Tibial artery (tissue), 4 donors: ENCODE measurements at places on chromosomes 2 and 18.

DNA sequence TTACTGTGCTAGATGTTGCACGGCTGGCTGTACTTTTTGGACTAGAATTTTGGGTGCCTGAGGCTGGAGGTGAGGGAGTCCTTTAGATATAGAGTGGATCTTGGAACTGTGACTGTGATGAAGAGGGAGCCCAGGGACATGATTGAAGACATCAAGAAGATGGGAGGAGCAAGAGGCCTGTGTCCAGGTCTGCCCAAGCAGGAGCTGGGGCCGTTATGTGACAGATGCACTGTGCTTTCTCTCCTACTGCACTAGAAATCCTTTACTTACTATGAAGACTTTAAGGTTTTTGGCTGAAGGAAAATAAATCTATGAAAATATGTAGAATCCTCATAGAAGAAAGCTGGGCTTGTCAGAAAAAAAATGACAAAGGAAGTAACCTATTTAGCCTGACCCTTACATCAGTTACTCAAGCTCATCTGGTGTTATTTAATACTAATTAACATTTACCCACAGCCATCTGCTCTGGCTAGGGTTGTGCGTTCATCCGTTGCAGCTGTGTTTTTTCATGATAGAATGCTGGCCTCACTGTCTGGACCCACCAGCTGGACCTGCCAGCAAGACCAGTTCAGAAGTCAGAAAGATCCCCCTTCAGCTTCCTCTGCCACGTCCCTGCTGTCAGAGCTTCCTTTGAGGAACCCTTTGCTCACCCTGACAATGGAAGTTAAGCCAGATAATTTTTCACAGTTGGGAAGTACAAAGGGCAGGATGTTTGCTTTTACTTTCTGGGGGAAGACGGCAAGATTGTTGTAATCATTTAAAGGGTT is 16.7 kb downstream of the TSN start:
- H3K27ac ChIP-seq: no peak overlapping the region
- no peak for DNase-seq
- no peaks in the 10 kb centered on the region for H3K4me1 ChIP-seq
- no peaks in the 10 kb centered on the region for H3K27me3 ChIP-seq

- no peak overlapping the region for H3K27ac ChIP-seq
- H3K4me1 ChIP-seq: no peaks in the 10 kb centered on the region
Measured at GRCh38 chr18:73739098-73739497, 408.5 kb downstream of the FBXO15 start.

GRCh38 chr2:54878182-54878581 is 154.7 kb downstream of the EML6 start:
- no peaks in the 10 kb centered on the region for H3K36me3 ChIP-seq
- no peaks in the 10 kb centered on the region for H3K4me1 ChIP-seq
- DNase-seq: no peak

GRCh38 chr2:102149644-102150455 is 7.3 kb downstream of the IL1R1 start:
- peaks cover 18% of the 10 kb centered on the region for H3K36me3 ChIP-seq
- no peak for DNase-seq
- no peak overlapping the region for H3K27ac ChIP-seq
- H3K4me3 ChIP-seq: no peak overlapping the region
- no peaks in the 10 kb centered on the region for H3K27me3 ChIP-seq

GRCh38 chr18:47779381-47779780 is 151.1 kb downstream of the SMAD2 start:
- no peak overlapping the region for H3K27ac ChIP-seq
- H3K4me3 ChIP-seq: no peak overlapping the region
- no peaks in the 10 kb centered on the region for H3K27me3 ChIP-seq
- no peaks in the 10 kb centered on the region for H3K4me1 ChIP-seq
- no peaks in the 10 kb centered on the region for H3K36me3 ChIP-seq

GRCh38 chr18:50399582-50399981 is 24.7 kb downstream of the SKA1 start:
- H3K36me3 ChIP-seq: no peaks in the 10 kb centered on the region
- no peaks in the 10 kb centered on the region for H3K4me1 ChIP-seq

- peaks cover 71% of the 10 kb centered on the region for H3K4me1 ChIP-seq
- no peak overlapping the region for H3K27ac ChIP-seq
- no peaks in the 10 kb centered on the region for H3K27me3 ChIP-seq
- no peak for DNase-seq
Measured at GRCh38 chr18:22200611-22201225, 31.3 kb downstream of the GATA6 start.

DNA sequence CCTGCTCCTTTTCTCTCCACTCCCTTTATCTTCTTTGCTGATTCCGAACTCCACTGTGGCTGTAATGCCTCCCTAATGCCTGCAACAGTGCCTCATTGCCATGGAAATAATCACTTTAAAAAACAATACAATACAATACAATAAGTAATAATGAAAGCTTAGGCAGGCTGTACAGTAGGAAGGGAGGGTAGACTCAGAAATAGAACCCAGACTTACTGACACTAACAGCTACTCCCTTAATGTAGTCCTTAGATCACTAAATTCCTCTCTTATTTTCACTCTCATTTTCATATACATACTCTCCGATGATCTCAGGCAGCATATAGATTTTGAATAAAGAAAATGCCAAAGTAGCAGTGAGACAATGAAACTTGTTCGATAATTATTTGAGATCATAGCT is 70.2 kb downstream of the DLGAP1 start:
- H3K4me3 ChIP-seq: no peak overlapping the region
- DNase-seq: no peak
- H3K4me1 ChIP-seq: no peaks in the 10 kb centered on the region
- H3K27ac ChIP-seq: no peak overlapping the region
- H3K36me3 ChIP-seq: no peaks in the 10 kb centered on the region

GRCh38 chr2:64646007-64646880 is 7.5 kb downstream of the SERTAD2 start:
- H3K36me3 ChIP-seq: no peaks in the 10 kb centered on the region
- peak; percentile 91 for DNase-seq
- H3K4me1 ChIP-seq: peaks cover 42% of the 10 kb centered on the region
- H3K27ac ChIP-seq: peak overlapping the region; percentile 73

DNA sequence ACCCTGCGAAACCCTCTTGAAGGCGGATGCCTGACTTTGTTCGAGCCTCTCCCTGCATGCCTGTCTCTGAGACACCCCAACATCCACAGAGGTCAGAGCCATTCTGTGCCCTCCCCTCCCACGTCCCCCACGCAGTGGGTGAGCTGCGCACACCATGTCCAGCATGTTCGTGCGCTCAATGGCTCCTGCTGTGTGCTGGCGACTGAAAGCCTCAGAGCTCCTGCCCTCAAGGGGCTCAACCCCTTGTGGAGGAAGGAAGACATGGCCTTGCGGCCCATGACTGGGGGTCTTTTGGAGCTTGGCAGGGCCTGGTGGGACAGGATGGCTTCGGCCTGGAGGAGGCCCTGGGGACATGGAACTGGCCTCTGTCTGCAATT is 45.7 kb downstream of the ANKMY1 start:
- H3K27ac ChIP-seq: no peak overlapping the region
- H3K4me3 ChIP-seq: no peak overlapping the region
- H3K4me1 ChIP-seq: no peaks in the 10 kb centered on the region
- H3K36me3 ChIP-seq: no peaks in the 10 kb centered on the region
- no peaks in the 10 kb centered on the region for H3K27me3 ChIP-seq

DNA sequence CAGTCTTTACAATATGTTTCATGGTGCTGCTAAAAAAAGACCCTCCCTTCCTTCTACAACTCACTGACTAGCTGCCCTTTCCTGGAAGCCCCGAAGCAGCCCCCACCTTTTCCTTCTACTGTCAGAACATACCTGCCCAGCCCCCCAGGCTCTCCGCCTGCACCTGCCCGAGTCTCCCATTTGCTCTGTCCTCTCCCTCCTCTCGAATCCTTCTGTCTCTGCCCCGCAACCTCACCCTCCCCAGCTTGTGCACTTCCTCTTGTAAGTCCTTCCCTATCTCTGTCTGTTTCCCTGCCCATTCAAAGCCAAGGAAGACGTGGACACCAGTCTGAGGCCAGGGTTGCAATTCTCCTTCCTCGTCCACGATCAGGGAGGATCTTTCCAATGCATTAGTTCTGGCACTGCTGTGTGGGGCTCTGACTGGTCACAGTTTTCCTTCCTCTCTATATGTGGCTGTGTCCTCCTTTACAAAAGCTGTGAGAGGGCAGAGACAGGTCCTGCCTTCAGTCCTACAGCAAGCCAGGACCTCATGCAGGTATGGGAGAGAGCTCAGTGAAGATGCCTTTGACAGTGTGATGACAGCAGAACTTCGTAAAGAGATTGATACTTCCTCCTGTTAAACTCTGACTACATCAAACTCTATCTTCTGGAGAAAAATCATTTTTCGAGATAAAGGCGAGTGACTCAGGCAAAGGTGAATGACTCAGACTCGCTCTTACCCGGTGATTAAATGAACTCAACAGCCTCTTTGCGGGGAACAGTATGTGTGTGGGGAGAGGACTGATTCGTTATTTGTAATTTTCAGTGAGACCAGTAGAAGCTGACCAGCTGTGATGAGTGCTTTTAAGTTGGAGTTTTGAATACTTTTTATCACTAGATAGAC is 14.2 kb downstream of the TNFRSF11A start:
- no peaks in the 10 kb centered on the region for H3K36me3 ChIP-seq
- H3K27me3 ChIP-seq: no peaks in the 10 kb centered on the region
- DNase-seq: no peak
- no peak overlapping the region for H3K27ac ChIP-seq
- H3K4me3 ChIP-seq: no peak overlapping the region

DNA sequence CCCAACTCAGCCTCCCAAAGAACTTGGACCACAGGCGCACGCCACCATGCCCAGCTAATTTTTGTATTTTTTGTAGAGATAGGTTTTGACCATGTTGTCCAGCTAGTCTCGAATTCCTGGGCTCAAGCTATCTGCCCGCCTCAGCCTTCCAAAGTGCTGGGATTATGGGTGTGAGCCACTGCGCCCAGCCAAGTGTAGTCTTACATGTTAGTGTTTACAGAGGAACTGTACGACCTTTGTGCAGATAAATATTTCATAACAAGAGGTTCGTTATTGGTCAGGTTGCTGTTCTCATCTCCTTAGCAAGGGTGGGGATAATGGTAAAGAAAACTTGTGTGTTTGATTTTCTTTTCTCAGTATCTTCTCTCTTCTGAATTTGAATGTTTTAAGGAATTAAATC is 46.5 kb downstream of the RALBP1 start:
- peaks cover 19% of the 10 kb centered on the region for H3K4me1 ChIP-seq
- no peak for DNase-seq
- no peaks in the 10 kb centered on the region for H3K27me3 ChIP-seq
- H3K36me3 ChIP-seq: peaks cover 42% of the 10 kb centered on the region
- no peak overlapping the region for H3K27ac ChIP-seq

GRCh38 chr18:50793641-50794565 is 25.9 kb downstream of the MRO start:
- H3K4me1 ChIP-seq: no peaks in the 10 kb centered on the region
- no peak overlapping the region for H3K27ac ChIP-seq
- DNase-seq: no peak

DNA sequence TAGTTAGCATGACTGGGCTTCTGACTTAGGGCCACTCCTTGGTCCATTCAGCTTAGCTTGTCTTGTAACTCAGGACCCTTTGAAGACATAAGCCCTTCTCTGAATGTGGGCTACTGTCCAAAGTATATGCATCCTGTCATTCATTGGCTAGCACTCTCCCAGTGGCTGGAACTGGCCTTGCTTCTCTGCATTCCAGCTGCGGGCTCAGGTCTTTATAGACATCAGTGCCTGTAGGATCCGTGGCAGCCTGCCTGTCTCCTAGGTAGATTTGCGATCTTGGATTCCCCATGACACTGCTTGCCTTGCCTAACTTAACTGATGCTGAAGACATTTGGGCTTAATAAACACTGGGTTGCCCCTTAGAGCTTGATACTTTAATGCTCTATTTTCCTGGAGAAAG is 170.1 kb downstream of the DCC start:
- H3K27ac ChIP-seq: no peak overlapping the region
- no peaks in the 10 kb centered on the region for H3K27me3 ChIP-seq
- no peak for DNase-seq
- H3K4me1 ChIP-seq: no peaks in the 10 kb centered on the region
- H3K4me3 ChIP-seq: no peak overlapping the region
- no peaks in the 10 kb centered on the region for H3K36me3 ChIP-seq

- no peaks in the 10 kb centered on the region for H3K36me3 ChIP-seq
- H3K27ac ChIP-seq: no peak overlapping the region
- H3K27me3 ChIP-seq: no peaks in the 10 kb centered on the region
- no peaks in the 10 kb centered on the region for H3K4me1 ChIP-seq
- no peak overlapping the region for H3K4me3 ChIP-seq
- DNase-seq: no peak
Measured at GRCh38 chr2:242075168-242075567, 205.6 kb downstream of the RTP5 start.

GRCh38 chr2:197598450-197598849 is 76.9 kb downstream of the RFTN2 start:
- no peaks in the 10 kb centered on the region for H3K27me3 ChIP-seq
- H3K4me1 ChIP-seq: no peaks in the 10 kb centered on the region
- no peak overlapping the region for H3K4me3 ChIP-seq
- no peaks in the 10 kb centered on the region for H3K36me3 ChIP-seq

GRCh38 chr2:75153221-75153620 is 46.1 kb downstream of the TACR1 start:
- DNase-seq: no peak
- no peaks in the 10 kb centered on the region for H3K4me1 ChIP-seq
- no peak overlapping the region for H3K27ac ChIP-seq
- no peak overlapping the region for H3K4me3 ChIP-seq
- H3K36me3 ChIP-seq: no peaks in the 10 kb centered on the region
- no peaks in the 10 kb centered on the region for H3K27me3 ChIP-seq

DNA sequence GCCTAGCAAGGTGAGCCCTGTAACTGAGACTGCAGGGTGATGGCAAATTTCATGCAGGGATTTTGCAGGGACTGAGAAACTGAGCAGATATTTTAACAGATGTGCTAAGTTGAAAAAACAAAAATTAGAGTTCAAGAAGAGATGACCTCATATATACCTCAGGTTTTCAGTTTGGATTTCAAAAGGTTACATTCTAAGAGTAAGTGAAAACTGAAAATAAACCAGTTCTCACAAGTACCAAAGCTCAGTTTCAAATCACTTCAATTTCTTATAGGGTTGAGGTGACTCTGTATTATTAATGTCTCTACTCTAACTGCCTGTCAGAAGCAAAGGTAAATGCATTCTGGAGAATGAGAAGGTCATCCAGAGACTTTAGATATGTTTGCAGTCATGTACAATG is 237.4 kb upstream of the VRK2 start:
- H3K27ac ChIP-seq: no peak overlapping the region
- H3K4me1 ChIP-seq: no peaks in the 10 kb centered on the region
- no peaks in the 10 kb centered on the region for H3K27me3 ChIP-seq
- no peak overlapping the region for H3K4me3 ChIP-seq
- H3K36me3 ChIP-seq: no peaks in the 10 kb centered on the region
- no peak for DNase-seq

DNA sequence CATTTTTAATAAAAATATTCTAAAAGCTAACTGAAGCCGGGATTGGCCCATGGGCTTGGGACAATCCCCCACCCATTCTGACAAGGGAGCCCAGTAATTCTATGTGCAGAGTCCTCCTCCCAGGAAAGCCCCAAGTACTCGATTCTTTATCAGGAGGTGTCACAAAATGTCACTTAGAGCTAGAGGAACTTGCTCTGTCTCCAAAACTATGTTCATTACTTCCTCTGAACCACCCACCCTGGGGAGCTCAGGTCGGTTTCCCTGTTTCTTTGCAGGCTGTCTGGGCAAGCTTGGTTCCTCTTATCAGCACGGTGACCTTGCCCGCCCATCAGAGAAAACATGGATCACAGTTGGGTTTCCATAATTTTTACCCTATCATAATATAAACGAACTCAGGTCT is 430.6 kb upstream of the ID2 start:
- DNase-seq: no peak
- no peak overlapping the region for H3K4me3 ChIP-seq
- H3K36me3 ChIP-seq: no peaks in the 10 kb centered on the region
- H3K27me3 ChIP-seq: no peaks in the 10 kb centered on the region
- peaks cover 15% of the 10 kb centered on the region for H3K4me1 ChIP-seq
- no peak overlapping the region for H3K27ac ChIP-seq
